T-cell (primary cell): ENCODE measurements at places on chromosomes 6 and 20.

GRCh38 chr20:3461911-3462677 is 8.7 kb upstream of the ATRN start:
- no peak for DNase-seq

DNA sequence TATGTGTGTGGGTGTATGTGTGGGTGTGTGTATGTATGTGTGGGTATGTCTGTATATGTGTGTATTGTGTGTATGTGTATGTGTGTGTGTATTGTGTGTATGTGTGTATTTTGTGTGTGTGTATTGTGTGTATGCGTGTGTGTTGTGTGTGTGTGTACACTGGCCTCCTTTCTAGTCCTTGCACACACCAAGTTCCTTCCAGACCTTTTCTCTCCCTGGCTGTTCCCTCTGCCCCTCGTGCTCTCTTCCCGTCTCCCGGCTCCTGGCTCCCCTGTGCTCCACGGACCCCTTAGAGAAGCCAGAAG is 11.4 kb downstream of the VSTM2L start:
- no peak for DNase-seq

DNA sequence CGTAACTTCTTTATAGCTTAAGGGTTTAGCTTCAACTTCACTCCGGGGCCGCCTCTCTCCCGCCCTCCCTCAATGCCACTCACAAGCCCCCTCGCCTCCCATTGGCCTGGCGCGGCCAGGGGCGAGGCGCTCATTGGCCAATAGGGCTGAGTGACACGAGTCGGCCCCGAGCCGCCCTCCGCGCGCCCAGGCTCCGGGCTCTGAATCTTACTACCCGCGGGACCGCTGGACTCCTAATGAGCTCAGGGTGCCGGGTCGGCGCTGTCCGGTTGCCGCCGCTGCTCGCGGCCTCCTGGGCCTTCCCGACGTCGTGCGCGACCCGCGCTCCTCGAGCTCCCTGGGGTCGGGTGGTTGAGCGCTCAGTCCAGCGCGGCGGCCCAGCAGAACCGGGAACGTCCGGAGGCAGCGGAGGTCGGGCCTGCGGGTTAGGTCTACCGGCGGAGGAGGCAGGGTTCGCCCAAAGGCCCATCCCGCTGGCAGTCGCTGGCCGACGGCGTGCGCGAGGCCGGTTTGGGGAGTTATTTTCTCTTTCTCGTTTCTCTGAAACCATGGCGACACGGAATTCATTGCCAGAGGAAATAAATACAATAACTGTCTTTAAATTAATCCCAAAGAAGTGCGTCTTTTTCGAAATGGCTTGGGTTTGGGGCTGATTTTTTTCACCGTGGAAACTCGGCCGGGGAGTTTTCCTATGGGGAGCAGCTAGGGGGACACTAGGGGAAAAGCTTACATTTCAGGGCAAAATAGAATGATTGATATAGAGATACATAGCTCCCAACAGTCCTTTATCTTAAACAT is at the start of gene SIM1:
SIM1 (minus strand) TSS at position 19 of the 798 bp plus-strand sequence. CDS start 1,453 bp downstream, outside the sequence.
- DNase-seq = no peak

DNA sequence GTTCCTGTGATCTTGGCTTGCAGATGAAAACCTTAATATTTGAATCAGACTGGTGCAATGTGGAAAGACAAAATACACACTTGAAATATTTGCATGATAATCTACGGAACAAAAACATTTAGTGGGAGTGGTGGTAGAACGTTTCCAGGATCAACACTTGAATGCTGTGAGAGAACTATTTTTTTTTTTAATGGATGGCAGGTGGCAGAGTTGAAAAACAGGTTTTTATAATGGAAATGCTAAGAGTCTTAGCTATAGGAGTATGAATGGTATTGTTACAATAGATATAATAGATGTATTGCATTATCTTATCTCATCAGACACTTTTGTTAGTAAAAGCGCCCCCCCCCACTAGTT is 49.2 kb downstream of the CDKAL1 start:
- no peak for DNase-seq

GRCh38 chr6:43667245-43668150 is 20.1 kb downstream of the MRPS18A start:
- peak; percentile 78 for DNase-seq

DNA sequence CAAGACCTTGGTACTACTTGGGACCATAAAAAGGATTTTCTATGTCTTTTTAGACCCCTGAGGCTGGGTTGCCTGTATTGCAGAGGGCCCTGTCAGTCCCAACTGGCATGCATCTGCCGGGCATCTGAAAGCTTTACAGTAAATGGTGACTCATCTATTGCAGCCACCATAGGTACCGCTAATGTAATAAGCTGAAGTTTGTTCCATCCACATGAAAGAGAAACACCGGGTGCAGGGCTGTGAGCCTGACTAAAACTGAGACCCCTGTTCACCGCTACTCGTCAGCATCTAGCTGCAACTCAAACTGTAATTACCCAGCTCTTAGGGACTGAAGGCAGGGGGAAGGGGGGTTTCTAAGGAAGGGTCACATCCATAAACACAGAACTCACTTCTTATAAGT is 49.5 kb downstream of the TRERF1 start:
- DNase-seq = no peak

- DNase-seq = no peak
These were observed 337.8 kb downstream of the BTBD3 start for GRCh38 chr20:12255461-12255970.

DNA sequence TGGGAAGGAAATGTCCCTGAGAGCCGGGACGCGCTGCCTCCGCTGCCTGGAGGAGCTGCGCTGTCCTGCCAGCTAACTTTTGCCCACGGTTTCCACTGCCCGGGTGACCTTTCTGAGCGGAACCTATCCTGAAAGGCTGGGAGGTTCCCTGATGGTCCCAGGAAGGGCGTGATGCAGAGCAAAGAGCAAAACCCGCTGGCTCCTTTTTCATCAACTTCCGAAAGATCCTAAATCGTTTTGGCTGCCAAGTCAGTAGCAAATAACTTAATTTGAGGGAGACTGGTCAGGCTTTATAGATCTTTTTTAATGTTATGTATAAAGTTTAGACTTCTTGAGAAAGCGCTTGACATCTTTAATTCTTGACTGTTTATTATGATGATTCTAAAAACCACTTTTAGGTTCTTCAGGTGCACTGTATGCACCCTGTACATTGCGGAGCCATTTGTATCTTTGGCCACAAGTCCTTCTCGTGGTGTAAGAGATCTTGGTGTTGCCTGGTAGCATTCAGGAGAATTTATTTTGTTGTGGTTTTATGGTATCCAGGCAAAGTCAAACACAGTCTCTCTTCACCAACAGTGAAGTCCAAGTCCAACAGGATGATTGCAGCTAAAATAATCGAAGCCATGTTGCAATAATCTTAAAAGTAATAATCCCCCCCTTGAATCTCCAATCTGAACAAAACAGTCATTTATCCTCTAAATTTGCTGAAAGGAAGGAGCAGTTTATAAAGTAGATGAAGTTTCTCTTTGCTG is at the start of gene SYNE1:
SYNE1 (minus strand) TSS at position 67 of the 752 bp plus-strand sequence. CDS start 9,031 bp downstream, outside the sequence.
- DNase-seq = no peak

- no peak for DNase-seq
These were observed 18.8 kb upstream of the FRMD1 start for GRCh38 chr6:168097621-168098430.

GRCh38 chr6:36217188-36217587 is 20.6 kb downstream of the BRPF3 start:
- DNase-seq = no peak

- DNase-seq = no peak
These were observed 39.7 kb downstream of the PPP1R14C start for GRCh38 chr6:150182460-150183078.

DNA sequence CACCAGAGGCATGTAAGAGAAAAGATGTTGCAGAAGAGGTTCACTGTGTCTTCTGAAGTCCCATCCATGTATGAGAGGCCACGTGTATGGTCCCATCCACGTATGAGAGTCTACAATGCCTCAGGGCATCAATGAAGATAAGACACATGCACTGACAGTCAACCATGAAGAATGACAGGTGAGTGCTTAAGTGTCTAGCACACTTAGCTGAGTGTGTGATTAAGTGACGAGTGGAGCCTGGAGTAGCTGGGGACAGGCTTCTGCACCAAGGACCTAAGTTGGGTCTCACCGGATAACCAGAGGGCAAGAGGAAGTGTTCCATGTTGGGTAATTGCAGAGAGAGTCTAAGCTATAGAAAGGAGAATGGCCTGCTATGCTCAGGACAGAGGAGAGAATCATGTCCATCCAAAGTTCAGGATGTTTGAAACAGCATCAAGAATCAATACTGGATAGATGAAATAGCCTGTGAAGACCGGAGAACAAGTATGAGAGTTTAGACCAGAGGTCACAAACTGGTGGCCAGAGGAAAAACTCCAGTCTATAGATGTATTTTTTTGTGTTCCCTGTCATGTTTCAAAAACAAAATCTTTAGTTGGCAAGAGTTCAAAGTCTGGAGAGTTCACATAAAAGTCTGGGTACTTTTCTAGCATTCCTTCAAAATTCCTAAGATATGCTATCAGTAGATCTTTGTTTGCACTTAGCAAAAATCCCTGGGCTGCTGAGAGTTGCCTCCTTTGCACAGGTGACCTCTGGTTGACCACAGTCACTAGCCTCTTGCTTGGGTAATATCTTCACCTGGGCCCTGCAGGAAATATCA is 165.8 kb downstream of the KIF16B start:
- DNase-seq = no peak

DNA sequence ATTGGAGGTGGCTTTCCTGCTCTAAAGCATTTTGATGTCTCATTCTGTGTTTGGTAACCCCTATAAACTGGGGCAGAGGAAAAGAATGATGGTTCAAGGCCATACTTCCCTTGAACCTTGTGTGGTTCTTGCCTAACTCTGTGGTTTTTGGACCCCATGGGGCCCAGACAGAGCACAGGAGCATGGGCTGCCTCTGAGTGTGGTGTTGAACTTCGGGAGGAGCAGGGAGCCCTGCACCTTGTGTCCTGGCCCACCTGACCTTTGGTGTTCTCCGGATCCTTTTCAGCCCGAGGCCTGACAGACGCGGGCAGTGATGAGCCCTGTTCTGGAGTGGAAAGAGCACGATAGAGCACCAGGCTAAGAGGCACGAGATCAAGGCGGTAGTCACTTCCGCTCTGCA is 18.8 kb downstream of the TMEM74B start:
- DNase-seq = no peak

DNA sequence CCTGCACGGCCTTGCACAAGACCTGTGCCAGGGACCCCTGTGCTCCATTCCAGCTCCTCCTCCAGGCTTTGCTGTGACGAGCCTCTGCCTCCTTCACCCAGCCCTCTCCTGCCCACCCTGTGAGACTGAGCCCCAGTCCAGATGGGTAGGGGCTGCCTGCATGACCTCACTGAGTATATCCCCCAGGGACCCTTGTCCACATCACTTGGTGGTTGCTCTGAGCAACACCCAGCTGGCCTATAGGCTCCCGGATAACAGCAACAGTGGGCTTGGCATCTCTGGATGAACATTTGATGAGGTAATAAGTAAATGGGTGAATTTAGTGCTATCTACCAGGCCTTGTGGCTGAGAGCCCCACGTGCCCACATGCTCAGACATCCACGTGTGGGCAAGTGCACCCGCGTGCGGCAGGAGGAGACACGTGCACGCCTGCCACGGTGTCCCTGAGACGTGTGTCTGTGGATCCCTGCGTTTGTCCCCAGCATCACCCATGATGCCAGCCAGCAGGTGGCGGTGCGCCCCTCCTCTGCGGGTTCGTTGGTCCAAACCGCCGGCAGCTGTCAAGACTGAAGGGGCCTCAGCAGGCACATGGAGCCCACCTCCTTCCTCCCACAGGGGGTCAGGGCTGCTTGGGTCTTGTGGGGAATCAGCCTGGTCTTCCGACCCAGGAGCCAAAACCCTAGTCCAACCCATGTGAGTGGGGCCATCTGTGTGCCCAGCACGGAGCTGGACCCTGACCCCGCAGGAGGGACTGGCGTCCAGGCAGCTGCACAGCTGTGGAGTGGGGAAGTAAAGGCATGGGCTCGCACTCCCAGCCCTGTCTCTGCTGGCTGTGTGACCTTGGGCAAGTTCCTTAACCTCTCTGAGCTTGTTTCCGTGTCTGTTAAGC is 45.9 kb downstream of the FGD2 start:
- peak; percentile 85 for DNase-seq

DNA sequence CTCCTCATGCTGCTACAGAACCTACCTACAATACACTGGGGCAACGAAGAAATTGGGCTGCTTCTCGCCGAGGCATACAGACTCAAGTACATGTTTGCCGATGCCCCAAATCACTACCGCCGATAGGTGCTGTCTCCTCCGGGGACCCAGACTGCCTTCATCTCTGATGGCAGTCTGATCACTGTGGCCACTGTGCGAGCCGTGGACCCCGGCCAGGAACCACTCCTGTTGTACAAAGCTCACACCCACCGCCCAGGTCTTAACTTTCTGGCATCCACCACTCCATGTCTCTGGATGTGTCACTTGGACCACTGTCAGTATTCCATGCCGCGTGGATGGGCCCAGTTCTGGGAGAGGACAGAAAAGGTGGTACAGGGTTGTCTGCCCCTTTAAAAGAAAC is 22.7 kb upstream of the RNF8 start:
- DNase-seq = no peak

- DNase-seq = no peak
These were observed 177.7 kb upstream of the MCHR2 start for GRCh38 chr6:100171533-100172321.

- peak; percentile 45 for DNase-seq
These were observed 69.0 kb downstream of the MOCS1 start for GRCh38 chr6:39865011-39865888.
